NCI-H446 (cell line): ENCODE measurements at places on chromosomes 3 and 15.

GRCh38 chr3:98395101-98395500 is 4.6 kb downstream of the OR5K3 start:
- no peak for DNase-seq

- no peak for DNase-seq
Measured at GRCh38 chr3:181899702-181900101, 188.0 kb downstream of the SOX2 start.

DNA sequence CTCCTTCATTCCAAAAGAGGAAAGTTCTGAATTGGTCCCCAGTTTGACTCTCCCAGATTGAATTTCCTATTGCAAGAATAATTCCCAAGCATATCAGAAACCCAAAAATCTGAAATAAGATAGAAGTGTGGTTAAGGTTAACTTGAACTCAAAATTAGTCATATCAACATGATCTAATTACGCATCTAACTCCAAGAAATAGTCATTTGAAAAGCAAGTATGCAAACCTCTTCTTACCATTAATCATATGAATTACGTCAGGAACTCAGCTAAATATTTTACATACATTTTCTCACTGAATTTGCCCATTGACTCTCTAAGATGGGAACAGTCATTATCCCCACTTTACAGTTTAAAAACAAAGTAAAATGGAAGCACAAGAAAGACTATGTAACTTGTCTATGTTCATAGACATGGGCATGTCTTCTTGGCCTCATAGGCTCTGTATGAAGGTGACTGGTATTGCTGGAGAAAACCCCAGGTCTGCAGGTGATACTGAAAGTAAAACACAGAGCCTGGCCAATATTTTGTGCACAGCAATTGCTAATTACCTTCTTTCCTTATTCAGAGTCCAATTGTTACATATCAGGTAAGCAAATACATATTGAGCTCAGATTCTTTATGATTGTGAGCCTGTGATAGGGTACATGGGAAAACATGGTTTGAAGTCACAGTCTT is 139.2 kb downstream of the ATP8B4 start:
- no peak for DNase-seq

DNA sequence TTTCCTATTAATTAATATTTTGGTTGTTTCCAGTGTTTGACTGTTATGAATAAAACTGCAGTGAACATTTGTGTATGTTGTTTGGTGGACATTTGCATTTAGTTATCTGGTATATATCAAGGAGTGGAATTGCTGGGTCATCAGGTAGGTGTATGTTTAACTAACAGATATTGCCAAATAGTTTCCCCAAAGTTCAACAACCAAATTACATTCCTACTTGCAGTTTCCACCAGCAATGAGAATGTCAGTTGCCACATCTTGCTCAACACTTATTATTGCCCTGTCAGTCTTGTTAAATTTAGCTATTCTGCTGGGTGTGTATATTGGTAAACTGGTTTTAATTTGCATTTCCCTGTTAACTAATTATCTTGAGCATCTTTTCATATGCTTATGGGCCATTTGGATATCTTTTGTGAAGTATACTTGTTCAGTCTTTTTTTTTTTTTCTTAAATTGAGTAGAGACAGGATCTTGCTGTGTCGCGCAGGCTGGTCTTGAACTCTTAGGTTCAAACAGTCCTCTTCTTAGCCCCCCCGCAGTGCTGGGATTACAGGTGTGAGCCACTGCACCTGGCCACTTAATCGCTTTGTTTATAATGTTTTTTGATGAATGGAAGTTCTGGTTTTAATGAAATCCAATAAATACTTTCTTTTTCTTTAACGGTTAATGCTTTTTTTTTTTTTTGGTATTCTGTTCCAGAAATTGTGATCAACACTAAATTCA is 7.9 kb downstream of the FEM1B start:
- no peak for DNase-seq

- no peak for DNase-seq
Measured at GRCh38 chr15:31157644-31158069, 56.1 kb upstream of the TRPM1 start.

DNA sequence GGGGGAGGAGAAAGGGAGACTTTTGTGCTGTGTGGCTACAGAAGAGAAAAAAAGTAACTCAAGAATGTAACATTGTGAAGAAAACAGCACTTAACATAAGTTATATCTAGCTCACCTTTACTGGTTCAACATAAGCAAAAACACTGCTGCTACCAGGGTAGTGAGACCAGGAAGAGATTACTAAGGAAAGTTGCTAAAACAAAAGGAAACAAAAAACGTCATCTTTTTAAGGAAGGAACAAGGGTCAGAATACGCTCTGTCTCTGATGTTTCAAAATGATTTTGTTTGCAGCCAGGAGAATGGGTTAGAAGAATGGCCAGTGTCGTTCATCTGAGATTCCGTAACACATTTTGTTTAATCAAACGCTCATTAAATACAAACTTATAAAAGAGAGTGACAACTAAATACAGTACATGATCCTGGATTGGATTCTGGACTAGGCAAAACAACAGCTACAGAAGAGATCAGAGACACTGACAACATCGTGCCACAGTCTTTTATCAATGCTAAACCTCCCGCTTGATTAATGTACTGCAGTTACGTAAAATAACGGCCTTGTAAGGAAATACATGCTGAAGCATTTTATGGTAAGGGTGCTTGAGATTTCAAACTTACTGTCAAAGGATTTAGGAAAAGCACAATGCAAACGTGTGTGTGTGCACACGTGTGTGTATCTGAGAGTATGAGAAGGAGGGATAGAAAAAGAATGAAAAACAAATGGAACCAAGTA is 67.7 kb downstream of the FOXP1 start:
- no peak for DNase-seq

- DNase-seq, result no peak
Measured at GRCh38 chr3:141553055-141553454, 66.2 kb downstream of the RASA2 start.

DNA sequence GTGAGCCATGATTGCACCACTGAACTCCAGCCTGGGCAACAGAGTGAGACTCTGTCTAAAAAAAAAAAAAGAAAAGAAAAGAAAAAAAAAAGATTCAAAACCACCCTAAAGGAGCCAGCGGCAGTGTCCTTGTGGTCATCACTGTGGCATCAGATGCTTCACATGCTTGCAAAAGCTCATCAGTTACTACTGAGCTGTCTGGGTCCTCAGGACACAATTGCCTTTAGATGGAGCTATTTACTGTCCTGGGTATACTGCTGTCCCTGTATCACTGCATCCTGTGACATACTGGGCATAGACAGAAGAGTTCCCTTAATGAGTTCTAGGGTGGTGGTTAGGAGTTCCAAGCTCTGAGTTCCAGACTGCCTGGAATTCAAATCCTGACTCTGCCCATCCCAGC is 85.8 kb downstream of the LINGO1 start:
- DNase-seq, result no peak

- DNase-seq, result no peak
Measured at GRCh38 chr3:42535981-42536784, 33.7 kb downstream of the VIPR1 start.
